Stimulated activated CD8-positive, alpha-beta memory T cell treated with anti-CD3 and anti-CD28 coated beads, Interleukin-7, amount 100 ng/mL, for 4 hours (primary cell): ENCODE measurements at places on chromosomes 5 and 9.

GRCh38 chr5:147051193-147051592, 172.6 kb upstream of the PPP2R2B start:
- no peak for DNase-seq

GRCh38 chr5:105101577-105101976, 1539.0 kb upstream of the NUDT12 start:
- no peak for DNase-seq

- DNase-seq: no peak
Measured at GRCh38 chr5:111469903-111470302, 42.4 kb downstream of the STARD4 start.

DNA sequence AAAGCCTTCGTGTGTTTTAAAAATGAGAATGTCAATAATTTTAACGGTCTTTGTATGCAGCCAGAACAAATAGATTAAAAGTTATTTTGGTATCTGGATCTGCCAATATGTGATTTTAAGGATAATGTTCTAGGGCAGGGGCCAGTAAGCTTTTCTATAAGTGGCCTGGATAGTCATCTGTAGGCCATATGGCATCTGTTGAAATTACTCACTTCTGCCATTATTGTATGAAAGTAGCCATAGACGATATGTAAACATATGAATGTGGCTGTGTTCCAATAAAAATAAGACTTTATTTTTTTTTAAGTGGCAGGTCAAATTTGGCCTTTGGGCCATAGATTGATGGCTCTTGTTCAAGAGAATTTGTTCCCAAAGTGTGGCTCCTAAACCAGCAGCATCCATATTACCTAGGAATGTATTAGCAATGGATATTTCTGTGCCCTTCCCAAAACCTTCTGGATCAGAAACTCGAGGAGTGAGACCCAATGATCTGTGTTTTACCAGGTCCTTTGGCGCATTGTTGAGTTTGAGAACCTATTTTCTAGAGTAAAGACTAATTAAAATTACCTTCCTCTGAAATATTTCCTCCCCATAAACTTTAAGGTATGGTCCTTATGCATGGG, 55.9 kb downstream of the C6 start:
- DNase-seq: no peak

DNA sequence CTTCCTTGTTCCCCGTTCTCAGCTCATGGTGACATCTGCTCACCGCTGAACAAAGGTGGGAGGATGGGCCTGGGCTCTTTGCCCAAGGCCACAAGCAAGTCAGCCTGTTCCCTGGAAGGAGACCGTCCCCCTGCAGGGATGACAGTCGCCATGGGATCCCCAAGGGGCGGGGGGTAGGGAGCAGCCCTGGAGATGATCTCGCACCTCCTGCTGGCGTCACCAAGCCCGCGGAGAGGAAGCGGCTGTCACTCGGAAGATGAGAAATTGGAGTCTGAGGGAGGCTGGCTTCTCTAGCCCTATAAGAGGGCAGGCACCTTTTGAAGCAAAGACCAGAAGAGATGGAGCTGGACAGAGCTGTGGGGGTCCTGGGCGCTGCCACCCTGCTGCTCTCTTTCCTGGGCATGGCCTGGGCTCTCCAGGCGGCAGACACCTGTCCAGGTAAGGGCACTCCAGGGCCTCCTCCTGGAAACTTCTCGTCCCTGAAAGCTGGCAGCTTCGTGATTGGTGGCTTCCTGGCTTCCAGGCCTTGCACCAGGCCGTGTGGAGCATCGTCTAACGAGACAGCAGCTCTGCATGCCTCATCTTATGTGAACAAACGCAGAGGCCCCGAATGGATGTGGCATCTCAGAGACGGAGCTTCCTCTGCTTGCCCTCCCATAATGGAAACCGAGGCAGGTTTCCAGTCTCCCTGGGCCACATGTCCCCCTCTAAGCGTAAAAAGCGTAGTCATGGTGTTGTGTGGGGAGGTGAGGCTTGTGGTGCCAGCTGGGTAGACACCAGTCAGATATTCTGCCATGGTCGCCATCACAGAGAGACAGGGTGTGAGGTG, at the start of gene FCN2:
TSS of gene FCN2 (plus strand) at position 327 of the 829 bp plus-strand sequence. CDS start at position 339, 12 bp downstream.
- DNase-seq: no peak

GRCh38 chr5:4295663-4296339, 700.2 kb downstream of the IRX1 start:
- DNase-seq: no peak

GRCh38 chr9:134914501-134914834, 3.2 kb downstream of the FCN1 start:
- DNase-seq: no peak
